ENCODE measurements at places on chromosomes 2 and 18. TPM values are rescaled to one million over a fixed set of nuclear protein-coding genes. Genes with fewer than 3 reads are reported as not detected.
A peak's percentile ranks its signal among the peaks of the same experiment; 100 is the strongest.

DNA sequence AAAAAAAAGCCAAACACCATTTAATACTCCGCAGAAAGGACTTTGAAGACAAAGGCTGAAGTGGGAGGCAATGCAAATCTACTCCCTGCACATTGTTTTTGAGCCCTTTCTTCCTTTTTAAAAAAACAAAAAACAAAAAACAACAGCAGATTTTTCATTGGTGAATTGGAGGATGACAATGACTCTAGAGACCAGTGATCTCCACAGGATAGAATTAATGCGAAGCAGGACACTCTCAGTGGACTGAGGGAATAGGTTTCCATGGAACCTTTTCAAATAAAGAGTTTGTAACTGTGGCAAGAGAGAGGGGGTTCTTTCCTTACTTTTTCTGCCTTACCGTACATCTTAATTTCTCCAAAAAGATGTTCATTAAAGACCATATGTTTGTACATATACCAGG, 371.0 kb downstream of the MEIS1 start:
- DNase-seq, result no peak

- peak; percentile 22 for DNase-seq
Measured at GRCh38 chr2:100935372-100935752, 66.7 kb upstream of the RPL31 start.

- no peak for DNase-seq
Measured at GRCh38 chr2:237039301-237040031, 46.2 kb upstream of the COPS8 start.

Gene CHRNA1
- not detected for total RNA-seq

Data from vagina (tissue), 2 donors.